ENCODE measurements at places on chromosomes 2 and 18.

- no peak for DNase-seq
Observed at GRCh38 chr18:36558234-36558633, 260.7 kb downstream of the FHOD3 start.

GRCh38 chr2:215797676-215798075, 215.7 kb downstream of the MREG start:
- DNase-seq = no peak

DNA sequence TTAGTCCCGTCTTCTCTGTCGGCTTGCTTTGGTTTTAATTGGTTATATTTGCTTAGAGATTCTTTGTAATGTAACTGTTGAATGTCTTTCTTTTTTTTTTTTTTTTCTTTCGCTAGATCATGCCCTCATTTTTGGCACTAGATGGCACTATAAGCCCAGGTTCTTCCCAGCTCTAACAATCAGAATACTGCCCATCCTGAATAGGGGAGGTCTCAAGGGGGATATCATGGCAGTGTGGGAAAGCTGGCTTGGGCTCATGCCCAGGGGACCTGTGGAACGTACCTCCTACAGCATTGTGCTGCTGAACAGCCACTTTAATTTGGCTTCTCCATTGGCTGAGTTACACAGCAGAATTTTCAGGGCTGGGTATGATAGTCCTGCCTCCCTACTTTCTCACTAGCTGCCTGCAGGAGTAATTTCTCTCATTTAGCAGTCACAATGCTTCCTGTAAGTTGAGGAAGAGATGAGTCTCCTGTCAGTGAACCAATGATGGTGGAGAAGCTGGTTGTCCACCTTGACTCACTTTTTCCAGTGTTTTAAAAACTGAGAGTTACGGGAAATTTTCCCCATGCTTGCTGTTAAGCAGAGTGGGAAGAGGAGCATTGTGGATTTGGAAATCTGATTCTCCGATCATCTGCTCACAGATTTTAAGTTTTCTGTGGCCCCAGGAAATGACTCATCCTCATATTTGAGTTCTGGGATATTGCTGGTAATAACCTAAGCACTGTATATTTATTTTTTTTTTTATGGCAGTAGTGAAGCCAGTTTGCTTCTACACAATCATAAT, 47.2 kb downstream of the RAD51AP2 start:
- no peak for DNase-seq

GRCh38 chr2:217016796-217017419, 157.0 kb upstream of the TNP1 start:
- no peak for DNase-seq

GRCh38 chr18:34511879-34512278, 198.2 kb upstream of the DTNA start:
- DNase-seq = no peak

DNA sequence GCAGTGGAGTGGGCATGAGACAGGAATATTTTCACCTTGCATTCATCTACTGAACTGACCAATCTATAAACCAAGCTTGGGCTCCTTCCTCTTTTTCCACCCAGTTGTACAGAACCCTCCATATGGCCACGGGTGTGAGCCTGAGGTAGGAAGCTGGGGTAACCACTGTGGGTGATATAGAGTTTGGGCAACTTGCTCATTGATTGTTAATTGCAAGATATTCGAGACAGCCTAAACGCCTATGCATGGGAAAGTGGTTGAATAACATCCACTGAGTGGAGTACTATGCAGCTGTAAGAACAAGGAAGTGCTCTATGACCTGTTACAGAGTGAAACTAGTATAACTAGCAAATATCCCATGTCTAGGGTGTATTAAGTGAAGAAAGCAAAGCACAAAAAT, 7.3 kb upstream of the VAPA start:
- DNase-seq = no peak

DNA sequence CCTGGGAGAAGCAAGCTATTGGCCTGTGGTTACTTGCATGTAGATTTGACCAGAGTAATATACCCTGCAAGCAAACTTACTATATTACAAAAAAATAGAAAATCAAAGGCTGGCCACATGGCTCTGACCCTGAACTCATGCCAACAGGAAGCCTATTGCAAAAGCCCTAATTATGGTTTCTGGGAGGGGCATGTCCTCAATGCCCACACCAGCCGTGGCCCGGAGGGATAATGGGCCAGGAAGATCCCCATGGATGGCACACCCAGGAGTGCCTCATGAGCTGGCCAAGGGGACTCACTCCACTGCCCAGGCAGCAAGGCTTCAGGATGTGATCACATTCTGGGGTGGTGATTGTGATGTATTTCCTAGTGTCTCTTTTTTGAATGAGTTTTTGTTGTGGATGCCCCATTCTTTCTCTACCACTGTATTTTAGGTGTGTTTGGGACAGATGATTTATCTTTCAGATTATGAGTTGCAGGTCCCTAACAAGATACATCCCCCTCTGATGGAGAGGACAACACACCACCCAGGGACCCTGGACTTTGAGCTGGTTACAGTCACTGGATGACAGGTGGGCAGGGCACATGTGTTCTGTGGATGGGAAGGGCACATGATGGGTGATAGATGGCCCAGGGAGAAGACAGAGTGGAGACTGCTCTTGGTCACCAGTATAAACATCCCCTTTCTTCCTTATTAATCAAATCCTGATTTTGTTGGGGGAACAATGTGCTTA, 18.7 kb upstream of the TFCP2L1 start:
- DNase-seq = no peak

DNA sequence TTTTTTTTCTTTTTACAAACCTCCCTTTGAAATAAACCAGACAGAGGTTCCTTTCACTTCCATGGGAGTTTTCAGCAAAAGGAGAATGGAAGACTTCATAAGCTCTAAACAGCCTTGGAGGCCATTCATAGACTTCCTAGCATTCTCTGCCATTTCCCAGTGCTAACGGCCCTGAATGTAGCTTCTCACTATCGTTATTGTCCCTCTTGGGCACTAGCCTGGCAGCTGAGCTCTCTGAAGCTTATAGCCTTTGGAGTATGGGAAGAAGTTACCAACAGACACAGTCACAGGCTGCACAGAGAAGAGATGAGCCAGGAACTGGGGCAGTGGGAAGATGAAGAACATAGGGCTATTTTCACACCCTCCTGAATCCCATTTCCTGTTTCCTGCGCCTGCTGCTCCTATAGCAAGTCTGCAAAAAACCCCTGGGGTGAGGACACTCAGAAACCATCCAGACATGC, 29.1 kb upstream of the EPC2 start:
- no peak for DNase-seq

DNA sequence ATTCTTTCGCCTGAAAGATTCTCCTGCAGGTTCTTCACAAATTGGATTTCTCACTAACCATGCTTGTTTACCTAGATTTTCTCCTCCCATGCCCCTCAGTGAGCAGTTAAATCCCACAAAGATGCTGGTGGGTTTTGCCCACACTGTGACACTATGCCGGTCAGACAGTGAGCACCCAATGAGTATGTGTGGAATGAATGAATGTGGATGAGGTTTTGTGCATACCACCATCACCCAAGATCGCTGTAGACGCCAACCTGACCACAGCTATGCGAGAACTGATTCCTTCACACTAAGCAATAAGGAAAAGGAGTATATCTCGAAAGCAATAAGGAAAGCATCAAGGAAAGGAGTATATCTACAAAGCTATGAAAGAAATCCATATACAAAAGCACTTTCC, 116.7 kb downstream of the PID1 start:
- DNase-seq = no peak

Measured in activated T-cell treated with anti-CD3 and anti-CD28 coated beads for 4 hours (primary cell).